PC-3 (cell line): ENCODE measurements at places on chromosomes 16 and 17.
A peak's percentile ranks its signal among the peaks of the same experiment; 100 is the strongest.

DNA sequence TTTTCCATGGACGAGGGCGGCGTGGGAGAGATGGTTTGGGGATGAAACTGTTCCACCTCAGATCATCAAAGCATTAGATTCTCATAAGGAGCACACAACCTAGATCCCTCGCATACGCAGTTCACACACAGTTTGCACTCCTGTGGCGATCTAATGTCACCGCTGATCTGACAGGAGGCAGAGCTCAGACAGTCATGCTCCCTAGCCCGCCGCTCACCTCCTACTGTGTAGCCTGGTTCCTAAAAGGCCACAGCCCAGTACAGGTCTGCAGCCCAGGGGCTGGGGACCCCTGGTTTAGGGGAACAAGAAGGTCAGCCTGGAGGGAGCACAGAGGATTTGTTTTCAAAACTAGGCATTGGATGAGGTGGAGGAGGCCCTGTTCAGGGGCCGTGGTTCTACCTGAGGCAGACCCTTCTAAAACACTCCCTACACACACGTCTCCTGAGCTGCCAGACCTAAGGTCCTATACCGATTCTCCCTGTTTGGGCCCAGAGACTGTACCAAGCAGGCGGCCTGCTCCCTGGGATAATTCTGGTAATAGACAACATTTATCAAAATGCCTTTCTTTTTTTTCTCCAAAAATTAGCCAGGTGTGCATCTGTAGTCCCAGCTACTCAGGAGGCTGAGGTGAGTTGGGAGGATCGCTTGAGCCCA is 38.6 kb downstream of the AXIN2 start:
- DNase-seq: no peak

DNA sequence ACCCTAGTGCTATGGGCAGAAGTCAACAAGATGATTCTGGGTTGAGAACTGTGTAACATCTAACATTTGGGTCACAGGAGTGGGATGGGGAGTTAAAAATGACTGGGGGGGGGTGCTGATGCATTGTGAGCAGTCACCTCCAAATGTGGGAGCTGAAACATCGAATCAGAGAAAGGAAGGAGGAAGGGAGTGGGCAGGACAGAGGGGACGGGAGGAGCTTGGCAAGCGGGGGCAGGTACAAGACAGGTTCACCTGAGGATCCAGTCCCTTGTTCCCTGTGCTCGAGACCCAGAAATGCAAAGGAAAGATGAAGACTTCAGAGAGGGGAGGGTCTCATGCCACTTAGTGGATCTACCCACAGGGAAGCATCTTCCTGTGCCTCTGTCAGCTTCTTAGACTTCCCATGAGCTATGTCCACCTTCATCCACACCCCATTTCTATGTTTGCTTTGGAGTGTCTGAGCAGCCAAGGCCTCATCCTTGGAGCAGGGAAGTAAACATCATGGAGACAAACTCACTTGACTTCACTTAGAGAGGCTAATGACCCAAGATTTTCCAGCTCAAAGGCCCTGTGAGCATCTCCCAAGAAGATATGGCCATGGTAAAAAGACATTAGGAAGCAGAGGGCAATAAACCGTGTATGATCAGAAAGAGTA is 20.5 kb downstream of the SMPD3 start:
- no peak for DNase-seq

- no peak for DNase-seq
These were observed 13.8 kb downstream of the GAA start for GRCh38 chr17:80115159-80115558.

- DNase-seq: no peak
These were observed 341.5 kb downstream of the SNX29 start for GRCh38 chr16:12317856-12318537.

DNA sequence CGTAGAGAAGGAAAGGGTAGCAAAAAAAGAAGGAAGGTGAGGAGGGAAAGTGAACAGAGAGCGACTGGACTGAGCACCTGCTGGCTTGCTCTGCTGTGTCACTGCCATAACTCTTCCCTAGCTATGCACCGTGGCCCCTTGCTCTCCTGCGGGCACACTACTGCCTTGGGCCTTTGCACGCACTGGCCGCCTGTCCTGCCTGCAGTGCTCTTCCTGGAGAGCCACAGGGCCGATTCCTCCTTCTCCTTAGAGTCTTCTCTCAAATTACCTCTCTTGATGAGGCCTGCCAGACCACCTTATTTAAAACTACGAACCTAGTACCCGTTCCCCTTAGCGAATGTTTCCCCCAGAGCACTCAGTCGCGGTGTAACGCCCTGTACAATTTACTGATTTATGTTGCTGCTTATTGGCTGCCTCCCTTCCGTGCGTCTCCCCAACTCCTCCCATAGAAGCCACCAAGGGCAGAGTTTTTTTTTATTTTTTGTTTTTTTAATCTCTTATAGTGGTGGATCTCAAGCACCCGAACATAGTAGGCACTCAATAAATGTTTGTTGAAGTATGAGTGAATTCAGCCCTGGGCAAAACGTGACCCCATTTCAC is 70.3 kb downstream of the RAI1 start:
- no peak for DNase-seq

- DNase-seq: no peak
These were observed 67.3 kb downstream of the MYH10 start for GRCh38 chr17:8563024-8563776.

- no peak for DNase-seq
These were observed 50.0 kb downstream of the NXN start for GRCh38 chr17:929586-929985.

DNA sequence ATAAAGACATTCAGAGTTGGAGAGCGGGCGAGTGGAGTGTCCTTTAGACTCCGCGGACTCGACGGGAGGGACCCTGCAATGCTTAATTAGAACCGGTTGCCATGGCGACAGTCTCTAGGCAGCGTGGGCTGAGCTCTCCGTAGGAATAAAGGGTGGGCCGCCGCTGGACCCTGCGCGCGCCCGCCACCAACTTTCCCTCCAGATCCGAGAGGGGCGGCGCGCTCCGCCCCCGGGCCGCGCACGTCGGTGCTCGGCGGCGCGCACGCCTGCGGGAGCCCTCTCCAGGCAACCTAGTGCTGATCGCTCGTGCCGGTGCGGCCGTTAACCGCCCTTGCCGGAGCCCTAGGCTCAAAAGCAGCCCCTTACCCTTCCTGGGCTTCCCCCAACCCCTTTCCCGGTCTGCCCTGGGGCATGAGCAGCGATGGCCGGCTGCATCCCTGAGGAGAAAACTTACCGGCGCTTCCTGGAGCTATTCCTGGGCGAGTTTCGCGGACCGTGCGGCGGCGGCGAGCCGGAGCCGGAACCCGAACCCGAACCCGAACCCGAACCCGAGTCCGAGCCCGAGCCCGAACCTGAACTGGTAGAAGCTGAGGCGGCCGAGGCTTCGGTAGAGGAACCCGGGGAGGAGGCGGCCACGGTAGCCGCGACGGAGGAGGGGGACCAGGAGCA is at the start of gene PPM1E:
TSS of gene PPM1E (plus strand) at position 278 of the 669 bp plus-strand sequence.
- DNase-seq: peak; percentile 26

GRCh38 chr17:60363700-60364405 is 28.1 kb downstream of the USP32 start:
- DNase-seq: no peak

DNA sequence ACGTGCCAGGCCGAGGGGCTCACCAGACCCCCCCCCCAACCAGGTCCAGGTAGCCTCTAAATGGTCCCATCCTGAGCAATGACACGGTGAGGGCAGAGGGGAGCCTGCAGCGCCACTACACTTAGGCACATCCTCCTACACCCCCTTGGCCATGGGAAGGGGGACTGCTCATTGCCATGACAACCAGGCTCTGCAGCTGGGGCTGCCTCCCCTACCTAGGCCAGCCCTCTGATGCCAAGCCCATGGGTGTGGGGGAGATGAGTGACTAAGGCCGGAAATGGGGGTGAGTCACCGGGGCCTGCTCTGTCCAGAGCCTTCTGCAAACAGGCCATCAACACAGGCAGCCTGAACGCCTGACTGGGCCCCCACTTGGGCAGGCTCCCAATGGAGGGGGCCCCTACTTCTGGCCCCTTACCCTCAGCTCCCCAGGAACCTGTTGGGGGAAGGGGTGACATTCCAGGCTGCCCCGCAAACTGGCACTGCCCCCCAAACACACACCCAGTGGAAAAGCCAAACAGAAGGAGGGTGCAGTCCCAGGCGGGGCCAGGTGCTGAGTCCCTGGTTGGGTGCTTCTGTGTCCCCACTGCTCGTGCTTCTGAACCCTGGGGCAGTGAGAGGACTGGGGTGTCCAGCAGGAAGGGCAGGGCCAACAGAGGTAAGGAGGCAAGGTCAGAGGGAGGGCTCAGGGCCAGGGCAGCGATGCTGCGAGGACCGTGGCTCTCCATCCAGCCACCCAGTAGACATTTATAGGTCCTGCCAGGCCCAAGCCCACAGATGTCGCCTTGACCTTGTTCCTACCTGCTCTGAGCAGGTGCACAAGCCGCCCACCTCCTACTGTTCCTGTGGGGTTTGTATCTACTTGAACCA is 8.2 kb downstream of the PLCD3 start:
- peak; percentile 96 for DNase-seq

GRCh38 chr17:19239544-19239943 is 2.4 kb downstream of the EPN2 start:
- DNase-seq: no peak

DNA sequence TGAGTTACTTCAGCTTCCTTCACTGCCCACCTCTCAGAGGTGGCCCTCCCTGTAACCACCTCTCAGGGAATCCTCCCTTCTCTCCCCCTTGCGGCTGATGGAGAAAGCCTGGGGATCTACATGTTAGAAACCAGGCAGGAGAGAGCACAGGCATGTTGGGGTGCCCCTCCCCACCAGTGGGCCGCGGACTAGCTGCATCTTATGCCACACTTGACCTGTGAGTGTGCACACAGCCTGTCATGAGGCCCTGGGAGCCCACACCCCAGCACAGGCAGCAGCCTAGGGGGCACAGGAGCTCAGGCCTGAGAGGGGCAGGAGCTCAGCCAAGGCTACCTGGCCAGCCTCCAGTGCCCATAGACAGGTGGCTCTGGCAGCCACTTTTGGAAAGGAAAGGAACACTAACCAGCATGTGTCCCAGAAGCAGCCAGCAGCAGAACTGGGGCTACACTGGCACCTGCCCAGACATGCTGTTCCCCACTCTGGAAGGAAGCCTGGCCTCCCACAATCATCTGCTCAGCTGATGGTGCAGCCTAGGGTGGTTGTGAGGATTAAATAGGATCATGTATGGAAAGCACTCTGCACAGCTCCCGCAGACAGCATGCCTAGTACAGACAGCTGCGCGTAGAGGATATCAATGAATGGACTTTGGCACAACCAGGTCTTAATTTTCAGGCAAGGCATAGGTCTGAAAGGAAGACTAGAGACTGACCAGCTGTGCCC is 60.5 kb downstream of the TMEM132E start:
- no peak for DNase-seq

GRCh38 chr16:65725156-65725845 is 603.4 kb upstream of the CDH11 start:
- DNase-seq: peak; percentile 57

- peak; percentile 59 for DNase-seq
These were observed 15.4 kb downstream of the TBX4 start for GRCh38 chr17:61467416-61468262.

GRCh38 chr17:63447471-63448009 is 1.4 kb upstream of the CYB561 start:
- DNase-seq: no peak

- no peak for DNase-seq
These were observed 6.6 kb upstream of the SNAI3 start for GRCh38 chr16:88692861-88693260.

- no peak for DNase-seq
These were observed 21.3 kb upstream of the USP10 start for GRCh38 chr16:84678541-84678940.

GRCh38 chr17:17913695-17914332 is 58.4 kb downstream of the TOM1L2 start:
- peak; percentile 96 for DNase-seq

DNA sequence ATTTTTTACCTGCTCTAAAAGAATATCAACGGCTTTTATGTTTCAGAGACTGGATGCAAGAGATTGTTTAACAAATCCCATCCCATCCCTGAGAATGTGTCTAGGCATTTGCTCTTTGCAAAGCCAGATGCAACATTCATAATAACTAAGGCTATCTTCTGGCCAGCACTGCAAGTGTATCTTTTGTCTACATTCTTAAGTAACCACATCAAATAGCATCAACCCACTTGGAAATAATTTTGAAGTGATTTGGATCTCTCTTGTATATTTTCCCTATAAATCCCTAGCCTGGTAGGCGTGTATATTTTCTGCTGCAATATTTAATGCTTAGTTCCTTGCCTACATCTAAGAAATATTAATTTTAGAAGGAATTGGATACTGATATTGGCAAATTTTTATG is 64.3 kb downstream of the PIGL start:
- peak; percentile 43 for DNase-seq

DNA sequence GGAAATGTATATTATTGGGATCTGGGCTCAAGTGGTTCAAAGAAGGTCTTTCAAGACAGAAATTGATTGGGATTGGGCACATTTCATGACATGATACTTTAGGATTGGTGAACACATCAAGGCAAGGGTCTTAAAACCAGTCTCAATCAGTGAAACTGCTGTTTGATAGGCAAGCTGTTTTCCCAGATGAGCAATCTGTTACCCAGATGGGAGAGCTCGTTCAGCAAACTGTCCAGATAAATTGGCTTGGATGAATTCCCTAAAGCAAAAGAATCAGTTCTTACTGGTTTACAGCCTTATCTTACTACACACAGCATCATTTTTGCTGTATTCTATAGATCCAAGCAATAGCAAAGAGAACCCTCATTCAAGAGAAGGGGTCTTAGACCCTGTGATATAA is 31.0 kb upstream of the CNEP1R1 start:
- DNase-seq: no peak

GRCh38 chr17:66531851-66532295 is 229.5 kb downstream of the PRKCA start:
- DNase-seq: no peak

- DNase-seq: no peak
These were observed 13.7 kb downstream of the ZBTB4 start for GRCh38 chr17:7465597-7466275.

DNA sequence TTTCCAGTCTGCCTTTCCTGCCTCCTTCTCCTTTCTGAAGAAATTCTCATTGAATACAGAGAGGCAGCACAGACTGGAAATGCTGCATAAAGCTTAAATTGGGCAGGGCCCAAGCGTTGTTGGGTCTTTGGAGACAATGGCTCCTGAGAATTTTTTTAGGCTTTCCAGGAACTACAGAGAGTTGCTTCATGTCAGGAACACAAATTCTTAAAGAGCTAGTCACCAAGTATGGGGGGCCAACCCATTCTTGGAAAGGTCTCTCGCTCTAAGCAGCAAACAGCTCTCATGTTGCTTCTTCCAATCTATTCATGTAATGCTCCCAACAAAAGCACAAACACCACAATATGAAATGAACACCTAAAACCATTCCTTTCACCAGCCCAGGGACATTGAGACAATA is 6.9 kb downstream of the HNF1B start:
- peak; percentile 26 for DNase-seq

GRCh38 chr16:30368122-30368791 is 2.0 kb downstream of the TBC1D10B start:
- peak; percentile 51 for DNase-seq

DNA sequence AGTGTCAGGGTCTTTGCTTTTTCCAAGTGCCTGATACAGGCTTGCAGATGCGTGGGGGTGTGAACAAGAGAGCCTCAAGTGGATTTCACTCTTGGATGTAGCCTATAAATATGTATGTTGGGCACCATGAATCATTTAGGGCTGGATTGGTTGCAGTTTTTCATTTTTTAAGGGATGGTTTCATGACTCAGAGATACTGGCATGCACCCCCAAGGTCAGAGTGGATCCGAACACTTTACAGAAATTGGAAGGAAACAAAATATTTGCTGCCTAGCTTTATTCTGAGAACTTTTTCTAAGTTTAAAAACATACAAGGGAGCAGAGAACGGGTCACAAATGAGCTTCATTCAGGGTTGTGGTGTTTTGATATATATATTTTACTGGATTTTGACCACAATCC is 436.8 kb upstream of the ERCC4 start:
- no peak for DNase-seq

- no peak for DNase-seq
These were observed 7.2 kb upstream of the C17orf78 start for GRCh38 chr17:37368577-37368976.
